Activated T-cell treated with anti-CD3 and anti-CD28 coated beads, Interleukin-2, amount 50 U/mL, for 72 hours (primary cell): ENCODE measurements at places on chromosomes 5 and 9. TPM values are rescaled to one million over a fixed set of nuclear protein-coding genes. Genes with fewer than 3 reads are reported as not detected.

- no peak overlapping the region for H3K4me3 ChIP-seq
- no peaks in the 10 kb centered on the region for H3K4me1 ChIP-seq
- DNase-seq, result no peak
- peaks cover 4% of the 10 kb centered on the region for H3K36me3 ChIP-seq
Observed at GRCh38 chr5:641331-641765, 29.2 kb downstream of the CEP72 start.

DNA sequence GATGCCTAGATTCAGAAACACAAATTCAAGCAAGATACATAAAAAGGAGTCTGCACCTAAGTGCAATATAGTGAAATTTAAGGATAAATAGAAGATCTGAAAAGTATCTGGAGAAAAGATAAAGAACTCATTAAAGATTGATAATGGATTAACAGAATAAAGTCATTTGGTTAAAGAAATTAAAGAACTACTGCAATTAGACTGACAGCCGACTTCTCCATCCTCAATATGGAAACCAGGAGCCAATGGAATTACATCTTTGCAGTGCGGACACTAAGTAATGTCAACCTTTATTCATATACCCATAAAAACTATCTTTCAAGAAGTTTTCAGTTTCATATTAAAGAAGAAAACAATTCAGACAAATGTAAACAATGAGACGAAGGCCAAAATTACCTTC lies 81.0 kb downstream of the MRPL36 start:
- H3K4me1 ChIP-seq, result no peaks in the 10 kb centered on the region
- peaks cover 21% of the 10 kb centered on the region for H3K27me3 ChIP-seq
- no peak overlapping the region for H3K4me3 ChIP-seq
- DNase-seq, result no peak
- H3K27ac ChIP-seq, result no peak overlapping the region
- peaks cover 2% of the 10 kb centered on the region for H3K36me3 ChIP-seq

GRCh38 chr5:79746642-79747569 lies 57.3 kb downstream of the CMYA5 start:
- peaks cover 26% of the 10 kb centered on the region for H3K27me3 ChIP-seq
- H3K4me3 ChIP-seq, result no peak overlapping the region
- H3K27ac ChIP-seq, result no peak overlapping the region
- H3K4me1 ChIP-seq, result no peaks in the 10 kb centered on the region
- DNase-seq, result no peak

GRCh38 chr5:54518146-54518817 lies 723 bp downstream of the SNX18 start:
- peak overlapping the region; percentile 89 for H3K4me3 ChIP-seq
- peaks cover 20% of the 10 kb centered on the region for H3K27me3 ChIP-seq
- no peak overlapping the region for H3K27ac ChIP-seq
- peak; percentile 71 for DNase-seq
- peaks cover 51% of the 10 kb centered on the region for H3K4me1 ChIP-seq

- no peak overlapping the region for H3K4me3 ChIP-seq
- H3K4me1 ChIP-seq, result no peaks in the 10 kb centered on the region
- H3K27ac ChIP-seq, result no peak overlapping the region
- H3K27me3 ChIP-seq, result no peaks in the 10 kb centered on the region
- peaks cover 2% of the 10 kb centered on the region for H3K36me3 ChIP-seq
- no peak for DNase-seq
Observed at GRCh38 chr9:13684656-13685055, 405.2 kb upstream of the MPDZ start.

The DIPK1B gene
- 0.67 TPM for total RNA-seq

The PHF24 gene
- 1.00 TPM for total RNA-seq

The ZNF366 gene
- total RNA-seq, result not detected

The RAD1 gene
- 43.8 TPM for total RNA-seq

The SURF2 gene
- 19.9 TPM for total RNA-seq
